Activated T-helper 9 cell treated with anti-CD3 and anti-CD28 coated beads, Interleukin-2, amount 50 U/mL, for 16 hours (primary cell): ENCODE measurements at places on chromosomes 3 and 15.

GRCh38 chr3:175207361-175207760, 348.2 kb downstream of the NAALADL2 start:
- DNase-seq = no peak

GRCh38 chr3:100561459-100562158, 47.8 kb upstream of the ADGRG7 start:
- DNase-seq = no peak

- DNase-seq = no peak
Measured at GRCh38 chr3:174168538-174169254, 690.4 kb upstream of the NAALADL2 start.

GRCh38 chr15:88644741-88645140, 5.9 kb downstream of the ISG20 start:
- DNase-seq = no peak

GRCh38 chr3:50493086-50493485, 10.3 kb downstream of the CACNA2D2 start:
- no peak for DNase-seq

DNA sequence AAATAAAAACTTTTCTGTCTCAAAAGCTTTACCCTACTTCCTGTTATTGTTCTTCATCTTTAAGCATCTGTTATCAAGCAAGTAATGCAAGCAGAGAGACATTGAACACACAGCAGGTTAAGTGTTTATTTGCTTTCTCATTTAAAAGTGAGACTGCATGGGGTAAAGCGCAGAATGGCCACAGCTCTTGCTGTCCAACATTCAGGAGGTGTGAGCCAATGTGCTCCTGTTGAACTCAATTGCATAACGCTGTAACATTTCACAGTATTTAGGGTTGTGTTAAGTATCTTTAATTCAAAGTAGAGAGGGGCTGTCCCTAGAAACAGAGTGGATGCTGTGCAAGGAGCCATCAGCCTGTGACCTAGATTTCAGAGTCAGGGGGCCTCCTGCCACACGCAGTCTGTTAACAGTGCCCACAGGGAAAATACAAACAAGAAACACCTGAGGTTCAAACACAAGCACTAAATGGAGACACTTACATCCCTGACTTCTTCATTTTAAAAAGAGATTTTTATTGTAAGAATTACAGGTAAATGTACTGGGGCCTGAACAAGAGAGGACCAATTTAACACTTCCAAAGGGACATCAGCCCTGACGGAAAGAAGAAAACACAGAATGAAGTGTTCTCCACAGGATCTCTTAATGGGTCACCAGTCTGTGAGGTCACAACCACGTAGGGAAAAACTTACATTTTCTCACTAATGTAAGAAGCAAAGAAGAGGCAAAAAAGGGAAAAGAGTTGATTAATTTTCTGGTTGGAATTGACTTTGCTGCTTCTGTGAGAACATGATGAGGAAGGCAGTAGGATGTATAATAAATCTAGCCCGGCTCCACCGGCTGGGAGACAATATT, 815.1 kb downstream of the VGLL3 start:
- DNase-seq = no peak

DNA sequence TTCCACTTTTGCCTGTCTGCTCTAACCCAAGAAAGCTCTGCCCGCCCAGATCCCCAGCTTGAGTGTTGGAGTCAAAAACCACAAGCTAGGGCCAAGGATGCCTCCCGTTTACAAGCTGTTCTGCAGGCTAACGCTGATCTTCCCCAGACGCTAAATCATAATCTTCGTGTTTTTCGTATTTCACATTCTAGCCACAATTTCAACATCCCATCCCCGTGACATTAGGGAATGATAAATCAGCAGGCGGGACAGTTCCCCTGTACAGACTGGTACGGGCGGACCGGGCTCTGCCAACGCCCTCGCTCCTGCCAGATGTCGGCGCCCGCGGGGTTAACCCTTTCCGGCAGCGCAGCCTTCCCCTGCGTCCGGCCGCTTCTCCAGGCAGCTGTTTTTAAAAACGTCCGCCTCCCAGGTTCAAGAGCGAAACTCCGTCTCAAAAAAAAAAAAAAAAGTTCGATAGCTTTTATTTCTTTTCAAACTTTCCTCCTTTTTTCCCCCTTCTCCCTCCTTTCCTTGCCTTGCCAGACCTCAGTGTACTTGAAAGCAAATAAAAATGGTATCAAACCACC, 81.0 kb upstream of the BNC1 start:
- DNase-seq = no peak

GRCh38 chr3:46960081-46960701, 16.4 kb downstream of the CCDC12 start:
- DNase-seq = no peak

- no peak for DNase-seq
Measured at GRCh38 chr3:112253301-112253971, 40.6 kb downstream of the SLC9C1 start.

DNA sequence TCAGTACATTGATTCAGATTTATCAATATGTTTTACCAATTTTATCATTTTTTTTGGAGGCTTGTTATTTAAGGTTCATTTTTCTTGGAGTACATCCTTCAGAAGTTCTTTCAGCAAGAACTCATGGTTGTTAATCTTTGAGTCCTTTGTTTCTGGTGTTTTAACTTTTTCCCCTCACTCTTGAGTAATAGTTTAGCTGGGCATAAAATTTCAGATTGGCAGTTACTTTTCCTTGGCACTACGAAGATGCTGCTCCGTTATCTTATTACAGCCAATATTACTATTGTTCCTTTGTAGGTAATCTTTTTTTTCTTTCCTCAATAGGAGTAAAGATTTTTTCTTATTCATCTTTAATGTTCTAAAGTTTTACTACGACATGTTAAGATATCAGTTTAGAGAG, 9.8 kb downstream of the LRRC58 start:
- no peak for DNase-seq

GRCh38 chr3:195892105-195893043, 16.0 kb downstream of the TNK2 start:
- DNase-seq = no peak

DNA sequence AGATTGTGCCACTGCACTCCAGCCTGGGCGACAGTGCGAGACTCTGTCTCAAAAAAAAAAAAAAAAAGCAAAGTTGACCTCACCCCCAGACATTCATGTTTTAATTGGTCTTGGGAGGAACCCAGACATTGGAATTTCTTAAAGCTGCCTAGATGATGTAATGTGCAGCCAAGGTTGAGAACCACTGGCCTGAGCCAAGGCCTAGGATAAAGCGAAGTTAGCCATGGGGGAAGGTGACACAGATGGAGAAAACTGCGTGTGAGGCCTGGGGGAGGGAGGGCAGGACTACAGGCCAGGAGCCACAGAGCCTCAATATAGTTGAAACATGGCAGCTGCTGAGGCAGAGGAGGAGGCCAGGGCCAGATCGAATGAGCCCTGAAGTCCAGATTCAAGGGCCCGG, 21.0 kb downstream of the GLB1 start:
- no peak for DNase-seq

- DNase-seq = no peak
Measured at GRCh38 chr3:191158247-191158646, 40.8 kb upstream of the OSTN start.

DNA sequence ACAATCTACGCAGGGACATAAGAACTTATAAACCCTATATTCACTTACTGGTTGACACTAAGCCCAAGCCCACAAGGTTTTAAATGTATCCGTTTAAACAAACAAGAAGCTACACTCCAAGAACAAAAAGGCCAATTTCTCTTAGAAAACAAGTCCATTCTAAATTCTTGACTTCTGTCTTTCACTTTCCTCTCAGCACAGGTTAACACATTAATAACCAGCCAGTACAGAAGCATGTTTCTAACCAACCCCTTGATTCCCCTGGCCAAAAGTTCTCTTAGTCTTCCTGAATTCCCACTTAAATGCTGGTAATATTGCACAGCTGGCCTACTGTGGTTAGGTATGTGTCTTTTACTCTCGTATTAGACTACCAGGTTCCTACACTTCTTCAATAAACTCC, 4.7 kb downstream of the DMXL2 start:
- no peak for DNase-seq

- DNase-seq = no peak
Measured at GRCh38 chr15:58260725-58261267, 122.6 kb downstream of the AQP9 start.

DNA sequence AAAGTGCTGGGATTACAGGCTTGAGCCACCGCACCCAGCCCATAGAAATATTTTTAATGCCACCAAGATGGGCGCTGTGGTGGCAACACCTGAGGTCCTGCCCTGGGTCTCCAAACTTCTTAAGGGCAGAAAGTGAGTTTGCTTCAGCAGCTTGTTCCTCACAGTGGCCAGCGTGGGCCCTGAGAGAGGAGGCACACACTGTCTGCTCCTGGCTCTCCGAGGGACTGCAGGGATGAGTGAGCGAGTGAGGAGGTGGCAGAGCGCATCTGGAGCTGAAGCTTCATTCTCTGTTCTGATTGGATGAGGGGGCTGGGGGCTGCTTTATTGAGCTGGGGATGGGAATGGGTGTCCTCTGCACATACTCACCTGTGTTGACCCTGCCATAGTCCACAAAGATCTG, 57.6 kb upstream of the RAB6B start:
- no peak for DNase-seq

GRCh38 chr15:68484696-68485400, 52.9 kb upstream of the ITGA11 start:
- no peak for DNase-seq

- DNase-seq = peak; percentile 60
Measured at GRCh38 chr15:42059661-42060476, 34.5 kb downstream of the PLA2G4D start.

GRCh38 chr15:63611177-63611576, 14.0 kb downstream of the FBXL22 start:
- no peak for DNase-seq

- DNase-seq = no peak
Measured at GRCh38 chr3:42035816-42036482, 55.2 kb upstream of the TRAK1 start.

DNA sequence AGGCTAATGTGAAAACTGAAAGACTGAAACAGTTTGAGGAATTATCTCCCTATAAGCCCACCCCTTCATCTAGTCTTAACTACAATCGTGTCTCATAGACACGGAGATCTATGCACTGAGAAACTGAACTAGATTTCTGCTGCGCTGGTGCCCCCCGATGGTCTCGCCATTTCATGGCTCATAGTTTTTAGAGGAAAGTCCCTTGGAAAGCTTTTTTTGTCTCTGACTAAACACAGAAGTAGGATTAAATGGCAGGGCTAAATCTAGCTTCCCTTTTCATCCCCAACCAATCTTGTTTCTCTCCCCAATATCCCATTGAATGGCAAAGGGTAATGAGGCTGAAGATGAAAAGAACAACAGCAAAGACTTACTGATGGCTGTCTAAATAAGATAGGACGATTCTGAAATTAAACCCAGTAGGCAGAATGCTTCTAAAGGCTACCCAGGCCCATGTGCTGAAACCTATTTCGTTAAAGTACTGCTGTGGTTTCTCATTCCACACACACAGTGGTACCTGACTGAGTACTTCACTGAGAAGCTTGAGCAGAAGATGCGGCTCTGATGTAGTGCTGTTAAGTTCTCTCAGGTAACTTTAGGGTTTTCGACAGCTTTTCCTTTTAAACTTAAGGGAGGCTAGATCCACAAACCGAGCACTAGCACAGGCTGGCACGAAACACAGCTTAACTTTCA, 142.7 kb downstream of the GADL1 start:
- DNase-seq = peak; percentile 27

DNA sequence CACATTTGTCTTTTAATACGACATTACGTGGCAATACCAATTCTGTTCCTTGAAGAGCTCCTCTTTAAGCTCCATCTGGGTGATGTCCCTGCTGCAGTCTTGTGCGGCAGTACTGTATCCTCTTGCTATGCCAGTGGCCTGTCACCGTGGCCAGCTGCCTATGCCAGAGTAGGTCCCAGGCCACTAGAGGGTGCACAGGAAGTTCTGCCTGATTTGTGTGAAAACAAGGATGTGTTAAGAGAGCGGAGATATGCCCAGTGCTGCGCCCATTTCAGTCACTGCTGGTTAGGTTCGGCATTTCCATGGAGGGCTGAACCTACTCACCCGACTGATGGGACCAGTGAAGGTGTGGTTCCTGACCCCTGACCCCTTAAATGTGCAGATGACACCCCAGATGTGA, 25.2 kb downstream of the NIPA1 start:
- no peak for DNase-seq

DNA sequence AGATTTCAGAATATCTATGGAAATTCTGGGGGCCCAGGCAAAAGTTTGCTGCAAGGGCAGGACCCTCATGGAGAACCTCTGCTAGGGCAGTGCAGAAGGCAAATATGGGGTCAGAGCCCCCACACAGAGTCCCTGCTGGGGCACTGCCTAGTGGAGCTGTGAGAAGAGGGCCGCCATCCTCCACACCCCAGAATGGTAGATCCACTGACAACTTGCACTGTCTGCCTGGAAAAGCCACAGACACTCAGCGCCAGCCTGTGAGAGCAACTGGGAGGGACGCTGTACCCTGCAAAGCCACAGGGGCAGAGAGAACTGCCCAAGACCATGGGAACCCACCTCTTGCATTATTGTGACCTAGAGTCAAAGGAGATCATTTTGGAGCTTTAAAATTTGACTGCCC, 13.8 kb downstream of the CCNDBP1 start:
- DNase-seq = no peak

- DNase-seq = no peak
Measured at GRCh38 chr3:153547970-153548369, 385.9 kb downstream of the RAP2B start.

- no peak for DNase-seq
Measured at GRCh38 chr3:194718079-194718478, 32.4 kb downstream of the FAM43A start.

DNA sequence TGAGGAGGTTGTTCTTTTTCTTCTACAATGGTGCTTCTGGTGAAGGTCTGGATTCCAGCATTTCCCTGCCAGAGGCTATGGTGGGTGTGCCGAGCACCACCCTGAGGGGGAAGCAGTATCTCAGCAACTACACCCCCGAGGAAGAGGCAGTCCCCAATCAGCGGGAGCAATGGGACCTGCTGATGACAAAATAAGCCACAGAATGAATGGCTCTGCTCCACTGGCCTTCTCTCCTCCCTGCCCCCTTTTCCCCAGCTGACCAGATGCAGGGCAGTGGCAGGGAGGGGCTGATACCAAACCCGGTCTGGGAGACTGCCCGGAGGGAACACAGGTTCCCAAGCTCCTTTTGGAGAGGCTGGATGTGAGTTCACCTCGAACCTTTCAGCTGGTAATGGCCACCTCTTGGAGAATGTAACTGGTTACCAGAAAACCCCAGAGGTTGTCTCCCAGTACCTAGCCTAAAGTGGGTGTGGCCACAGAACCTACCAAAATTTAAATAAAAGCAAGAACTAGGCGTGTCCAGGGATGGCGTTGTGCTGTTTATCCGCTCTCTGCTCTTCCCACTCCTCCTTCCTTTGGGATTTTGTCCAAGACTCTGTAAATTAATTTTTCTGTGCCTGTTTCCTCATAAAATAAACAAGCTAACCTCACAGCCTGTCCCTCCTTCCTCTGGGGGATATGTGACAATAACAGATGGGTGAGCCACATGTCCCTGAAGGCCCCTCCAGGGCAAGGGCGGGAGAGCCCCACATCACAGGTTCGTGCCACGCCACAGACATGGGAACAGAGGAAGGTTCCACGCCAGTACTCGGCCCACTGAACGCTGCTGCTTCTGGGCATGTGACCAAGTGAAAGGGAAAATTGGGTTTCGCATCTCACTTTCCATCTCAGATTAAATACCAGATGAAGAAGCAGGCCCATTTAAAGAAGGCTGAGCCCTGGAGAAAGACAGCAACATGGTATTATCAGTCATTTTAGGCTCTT, 35.1 kb upstream of the SPTBN5 start:
- DNase-seq = no peak
